Stimulated activated CD8-positive, alpha-beta memory T cell treated with anti-CD3 and anti-CD28 coated beads, Interleukin-4, amount 100 ng/mL, for 1 hour (primary cell): ENCODE measurements at places on chromosomes 13 and 19.

GRCh38 chr13:98940325-98941001 lies 37.4 kb downstream of the DOCK9 start:
- DNase-seq = no peak

GRCh38 chr19:18290302-18291018 lies 9.0 kb upstream of the JUND start:
- peak; percentile 63 for DNase-seq

DNA sequence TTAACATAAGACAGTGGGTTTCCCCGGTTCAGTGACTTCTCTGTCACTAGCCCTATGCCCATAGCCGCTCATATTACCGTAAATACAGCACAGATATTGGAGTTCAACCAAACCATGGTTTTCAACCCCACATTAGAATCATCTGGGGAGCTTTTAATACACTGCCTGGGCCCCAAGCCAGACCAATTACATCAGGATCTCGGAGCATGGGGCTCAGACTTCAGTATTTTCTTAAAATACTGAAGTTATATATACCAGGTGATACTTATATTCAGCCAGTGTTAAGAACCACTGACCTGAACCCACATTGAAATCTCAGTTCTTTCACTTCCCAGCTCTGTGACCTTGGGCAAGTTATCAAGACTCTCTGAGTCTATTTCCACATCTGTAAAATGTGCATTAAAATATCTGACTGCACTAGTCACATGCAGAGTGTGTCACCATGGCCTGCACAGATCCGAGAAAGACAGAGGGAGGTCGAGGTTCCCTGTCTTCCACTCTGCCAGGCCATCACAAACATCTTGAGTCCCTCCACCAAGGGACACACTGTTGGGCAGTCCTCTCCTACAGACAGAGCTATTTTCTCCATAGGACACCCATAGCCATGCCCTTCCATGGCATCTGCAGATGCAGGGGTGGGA lies 32.2 kb upstream of the IPO5 start:
- no peak for DNase-seq

GRCh38 chr13:105050686-105051085 lies 1484.8 kb downstream of the EFNB2 start:
- no peak for DNase-seq

GRCh38 chr19:50314724-50315708 lies 14.2 kb downstream of the KCNC3 start:
- DNase-seq = no peak

DNA sequence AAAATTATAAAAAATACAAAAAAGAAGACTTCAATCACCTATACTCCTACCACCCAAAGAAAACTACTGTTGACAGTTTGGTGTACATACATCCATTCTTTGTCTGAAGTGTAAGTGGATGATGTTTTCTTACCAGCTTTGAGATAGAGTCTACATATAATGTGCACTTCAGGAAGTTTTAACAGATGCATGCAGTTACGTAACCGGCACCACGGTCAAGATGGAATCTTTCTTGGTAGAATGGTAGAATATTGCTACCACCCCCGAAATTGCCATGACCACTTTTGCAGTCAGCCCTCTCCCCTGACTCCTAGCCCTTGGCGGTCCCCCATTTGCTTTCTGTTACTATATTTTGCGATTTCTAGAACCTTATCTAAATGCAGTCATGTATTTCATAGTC lies 1.4 kb downstream of the CUL4A start:
- no peak for DNase-seq

DNA sequence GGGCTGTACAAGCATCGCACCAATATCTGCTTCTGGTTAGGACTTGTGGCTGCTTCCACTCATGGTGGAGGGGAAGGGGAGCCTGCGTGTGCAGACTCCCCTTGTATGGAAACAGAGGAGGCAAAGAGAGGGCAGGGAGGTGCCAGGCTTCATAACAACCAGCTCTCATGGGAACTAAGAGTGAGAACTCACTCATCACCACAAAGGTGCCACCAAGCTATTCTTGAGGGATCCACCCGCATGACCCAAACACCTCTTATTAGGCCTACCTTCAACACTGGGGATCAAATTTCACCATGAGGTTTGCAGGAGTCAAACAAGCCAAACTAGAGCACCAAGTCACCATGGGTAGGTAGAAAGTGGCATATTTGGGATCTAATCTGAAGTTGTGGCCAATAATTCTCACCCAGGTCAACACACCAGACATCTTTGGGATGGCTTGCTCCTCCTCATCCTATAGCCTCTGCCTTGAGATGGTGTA lies 46.4 kb downstream of the RUBCNL start:
- no peak for DNase-seq

DNA sequence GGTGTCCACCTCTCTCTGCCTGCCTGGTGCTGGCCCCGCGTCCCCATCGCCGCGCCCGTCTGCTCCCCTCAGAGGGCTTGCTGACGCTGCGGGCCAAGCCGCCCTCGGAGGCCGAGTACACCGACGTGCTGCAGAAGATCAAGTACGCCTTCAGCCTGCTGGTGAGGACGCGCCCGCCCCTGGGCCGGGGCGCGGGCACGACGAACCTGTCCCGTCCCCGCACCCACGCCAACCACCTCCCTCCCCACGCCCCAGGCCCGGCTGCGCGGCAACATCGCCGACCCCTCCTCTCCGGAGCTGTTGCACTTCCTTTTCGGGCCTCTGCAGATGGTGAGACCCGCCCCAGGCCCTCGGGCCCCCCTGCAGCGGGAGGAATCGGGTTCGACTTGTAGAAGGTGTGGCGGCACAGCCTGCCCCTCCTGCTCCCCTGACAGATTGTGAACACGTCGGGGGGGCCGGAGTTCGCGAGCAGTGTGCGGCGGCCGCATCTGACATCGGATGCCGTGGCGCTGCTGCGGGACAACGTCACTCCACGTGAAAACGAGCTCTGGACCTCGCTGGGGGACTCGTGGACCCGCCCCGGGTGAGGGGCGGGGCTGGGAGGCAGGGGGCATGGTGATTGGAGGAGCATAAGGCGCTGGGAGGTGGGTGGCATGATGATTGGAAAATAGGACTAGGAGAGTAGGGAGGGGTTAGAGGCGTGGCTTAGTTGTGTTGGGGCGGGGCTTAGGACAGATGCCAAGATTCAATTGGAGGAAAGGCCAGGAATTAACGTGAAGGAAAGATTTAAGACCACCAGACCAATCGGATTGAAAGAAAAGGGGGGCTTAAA lies 6.6 kb downstream of the EPS8L1 start:
- DNase-seq = peak; percentile 18

- DNase-seq = no peak
Observed at GRCh38 chr19:48403606-48404005, 10.1 kb downstream of the GRIN2D start.

- DNase-seq = no peak
Observed at GRCh38 chr13:67094952-67095351, 135.2 kb downstream of the PCDH9 start.

DNA sequence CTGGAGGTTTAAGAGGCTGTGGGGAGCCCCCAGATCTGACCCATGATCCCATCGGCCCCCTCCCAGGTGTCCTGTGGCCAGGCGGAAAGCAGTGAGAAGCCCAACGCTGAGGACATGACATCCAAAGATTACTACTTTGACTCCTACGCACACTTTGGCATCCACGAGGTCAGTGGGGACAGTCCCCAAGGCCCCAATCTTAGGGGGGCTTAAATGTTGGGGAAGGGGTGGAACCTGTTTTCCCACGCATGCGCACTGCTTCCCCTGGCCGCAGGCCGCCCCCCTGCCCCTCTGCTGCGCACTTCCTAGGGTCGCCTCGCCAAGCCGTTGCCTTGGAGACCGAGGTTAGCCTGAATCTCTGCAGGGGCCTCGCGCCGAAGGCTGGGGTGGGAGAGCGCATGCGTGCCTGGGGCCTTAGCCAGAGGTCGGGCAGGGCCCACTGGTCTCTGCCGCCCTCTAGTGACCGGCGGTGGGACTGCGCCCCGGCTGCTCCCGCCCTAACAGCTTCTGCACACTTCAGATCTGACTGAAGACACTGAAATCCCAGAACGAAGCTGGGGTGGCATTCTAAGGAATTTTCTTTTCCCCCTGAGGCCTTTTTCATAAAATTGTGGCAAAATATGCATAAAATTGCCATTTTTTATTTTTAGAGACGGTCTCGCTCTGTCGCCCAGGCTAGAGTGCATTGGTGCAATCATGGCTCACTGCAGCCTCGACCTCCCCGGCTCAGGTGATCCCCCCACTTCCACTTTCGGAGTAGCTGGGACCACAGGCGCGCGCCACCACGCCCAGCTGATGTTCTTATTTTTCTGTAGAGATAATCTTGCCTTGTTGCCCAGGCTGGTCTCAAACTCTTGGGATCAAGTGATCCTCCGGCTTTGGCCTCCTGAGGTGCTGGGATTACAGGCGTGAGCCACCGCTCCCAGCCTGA lies 3.6 kb downstream of the PRMT1 start:
- DNase-seq = peak; percentile 93

GRCh38 chr19:56725829-56726424 lies 54.4 kb upstream of the ZNF835 start:
- DNase-seq = no peak

GRCh38 chr13:112928972-112929782 lies 39.8 kb upstream of the MCF2L start:
- no peak for DNase-seq
